ENCODE measurements at places on chromosomes 1 and 21.

DNA sequence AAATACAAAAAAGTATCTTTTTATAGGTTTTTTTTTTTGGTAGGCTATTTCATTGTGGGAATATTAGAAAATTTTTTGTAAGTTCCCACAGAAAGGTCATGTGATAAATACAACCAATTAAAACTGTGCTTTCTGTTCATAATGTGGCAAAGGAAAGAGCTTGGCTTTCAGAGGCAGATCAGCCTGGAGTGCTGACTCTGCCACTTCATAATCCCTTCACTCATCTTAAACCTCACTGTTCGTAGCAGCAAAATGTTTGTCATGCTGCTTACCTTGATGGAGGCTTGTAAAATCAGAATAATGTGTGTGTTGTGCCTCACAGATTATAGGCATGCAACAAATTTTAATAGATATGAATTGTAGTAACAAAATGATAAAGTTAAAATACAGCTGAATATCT, 176.8 kb downstream of the ZP4 start:
- no peak for DNase-seq

DNA sequence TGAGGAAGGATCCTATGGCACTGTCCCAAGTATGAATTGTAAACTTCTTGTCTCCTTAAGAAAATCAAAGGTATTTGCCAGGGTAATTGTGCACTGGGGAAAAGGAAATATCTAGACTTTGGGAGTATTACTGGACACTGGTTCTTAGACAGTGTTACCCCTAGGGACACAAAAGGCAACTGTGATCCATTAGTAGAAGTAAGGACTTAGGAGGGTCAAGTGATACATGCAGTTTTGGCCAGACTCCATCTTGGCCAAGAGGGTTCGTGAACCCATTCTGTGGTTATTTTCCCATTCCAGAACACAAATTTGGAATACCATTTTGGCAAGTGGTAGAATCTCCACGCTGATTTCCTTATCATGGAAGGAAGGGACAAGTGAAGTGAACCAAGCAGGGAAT, 98.1 kb downstream of the TM2D1 start:
- no peak for DNase-seq

DNA sequence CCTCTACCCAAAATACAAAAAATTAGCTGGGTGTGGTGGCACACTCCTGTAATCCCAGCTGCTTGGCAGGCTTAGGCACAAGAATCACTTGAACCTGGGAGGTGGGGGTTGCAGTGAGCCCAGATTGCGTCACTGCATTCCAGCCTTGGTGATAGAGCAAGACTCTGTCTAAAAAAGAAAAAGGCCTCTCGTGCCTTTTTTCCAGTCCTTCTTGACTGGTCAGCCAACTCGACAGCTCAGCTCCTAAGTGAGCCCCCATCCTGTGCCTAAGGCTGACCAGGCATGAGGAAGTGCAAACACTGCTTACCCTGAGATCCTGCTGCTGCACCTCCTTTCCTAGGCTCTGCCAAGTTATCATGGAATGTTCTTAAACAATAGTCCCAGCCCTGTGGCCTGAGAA, 10.1 kb upstream of the PROK1 start:
- DNase-seq, result no peak

DNA sequence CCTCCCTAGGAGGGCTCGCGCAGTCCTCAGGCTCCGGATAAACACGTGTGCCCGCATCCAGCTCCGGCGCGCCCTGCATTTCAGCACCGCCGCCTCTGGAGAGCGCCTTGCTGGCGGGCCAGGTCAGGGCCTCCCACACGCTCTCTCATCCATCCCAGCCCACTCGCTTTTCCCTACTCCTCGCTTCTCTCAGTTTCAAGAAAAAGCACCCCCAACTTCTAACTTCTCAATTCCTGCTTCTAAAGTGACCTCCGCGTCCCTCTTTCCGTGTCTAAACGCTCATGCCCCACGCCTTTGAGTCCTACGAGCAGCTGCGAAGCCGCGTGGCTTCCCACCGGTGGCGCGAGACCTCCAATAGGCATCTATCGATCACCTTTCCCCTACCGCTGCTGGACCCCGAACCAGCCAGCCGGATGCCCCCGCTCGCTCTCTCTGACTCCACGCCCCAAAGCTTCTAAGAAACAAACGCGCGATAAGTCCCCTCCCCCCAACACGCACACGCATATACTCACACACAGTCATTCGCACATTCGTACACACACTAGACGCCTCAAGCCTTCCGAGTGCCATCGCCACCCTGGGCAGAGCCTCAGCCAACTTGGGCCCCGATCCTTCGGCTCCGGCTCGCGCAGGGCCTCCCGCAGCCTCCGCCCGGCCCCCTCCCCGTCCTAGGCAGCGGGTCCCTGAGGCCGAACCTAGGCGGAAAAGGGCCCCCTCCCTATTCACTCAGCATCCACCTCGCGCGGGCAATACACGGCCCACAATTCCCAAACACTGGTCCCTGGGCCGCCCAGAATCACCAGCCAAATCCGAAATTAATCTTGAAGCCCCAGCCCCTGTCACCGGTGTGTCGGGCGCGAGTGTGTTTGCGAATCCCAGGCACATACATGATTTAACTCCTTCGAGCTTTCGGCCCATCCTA, 1.1 kb downstream of the NMNAT2 start:
- peak; percentile 36 for DNase-seq

GRCh38 chr1:31663622-31664452, 19.2 kb upstream of the PEF1 start:
- no peak for DNase-seq

GRCh38 chr1:43606624-43607023, 43.3 kb upstream of the KDM4A start:
- no peak for DNase-seq

DNA sequence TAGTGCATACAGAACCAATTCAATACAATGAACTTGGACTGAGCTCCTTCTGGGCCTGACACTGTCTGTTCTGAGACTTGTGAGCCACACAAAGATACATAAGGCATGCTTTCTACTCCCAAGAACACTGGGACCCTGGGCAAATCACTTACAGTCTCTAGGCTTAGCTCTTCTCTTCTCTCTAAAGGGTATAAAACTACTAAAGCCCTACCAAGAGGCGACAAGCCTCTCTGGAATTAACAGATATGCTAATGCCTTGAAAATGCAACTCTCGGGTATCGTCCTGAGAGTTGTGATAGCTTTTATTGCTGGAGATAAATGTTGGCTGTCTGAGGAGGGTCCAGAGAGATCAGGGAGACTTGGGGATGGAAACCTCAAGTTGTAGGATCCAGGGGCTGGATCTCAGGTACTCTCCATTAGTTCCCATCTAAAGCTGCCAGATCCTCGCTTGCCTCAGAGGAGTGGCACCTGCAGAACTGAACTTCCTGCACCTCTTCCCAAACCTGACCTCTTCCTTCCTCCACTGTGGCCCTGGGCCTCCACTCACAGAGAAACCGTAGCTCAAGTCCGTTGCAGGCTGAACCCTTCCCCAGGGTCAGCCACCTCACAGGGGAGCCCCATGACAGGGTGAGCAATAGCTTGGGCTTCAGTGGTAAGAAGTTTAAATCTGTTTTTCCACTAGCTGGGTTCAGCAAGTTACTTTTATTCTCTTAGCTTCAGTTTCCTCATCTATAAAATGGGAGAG, 11.5 kb upstream of the CFAP45 start:
- no peak for DNase-seq

Data from NCI-H2081 treated with DMSO at 0.1 percent for 48 hours (cell line).